ENCODE measurements at places on chromosomes 5 and 9.

DNA sequence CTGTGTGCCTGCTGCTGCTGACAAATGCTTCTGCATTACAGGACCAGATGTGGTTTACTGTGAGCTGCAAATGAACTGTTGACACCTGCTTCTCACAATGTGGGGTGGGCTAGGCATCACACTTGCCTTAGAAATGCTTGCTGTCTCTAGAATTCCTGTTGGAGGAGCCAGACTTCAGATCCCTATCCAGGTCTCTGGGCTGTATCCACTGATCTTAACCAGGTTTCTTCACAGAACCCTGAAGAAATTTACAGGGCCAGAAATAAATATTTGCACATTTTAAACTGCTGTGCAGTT lies 255.4 kb downstream of the FAM114A2 start:
- no peak for DNase-seq

DNA sequence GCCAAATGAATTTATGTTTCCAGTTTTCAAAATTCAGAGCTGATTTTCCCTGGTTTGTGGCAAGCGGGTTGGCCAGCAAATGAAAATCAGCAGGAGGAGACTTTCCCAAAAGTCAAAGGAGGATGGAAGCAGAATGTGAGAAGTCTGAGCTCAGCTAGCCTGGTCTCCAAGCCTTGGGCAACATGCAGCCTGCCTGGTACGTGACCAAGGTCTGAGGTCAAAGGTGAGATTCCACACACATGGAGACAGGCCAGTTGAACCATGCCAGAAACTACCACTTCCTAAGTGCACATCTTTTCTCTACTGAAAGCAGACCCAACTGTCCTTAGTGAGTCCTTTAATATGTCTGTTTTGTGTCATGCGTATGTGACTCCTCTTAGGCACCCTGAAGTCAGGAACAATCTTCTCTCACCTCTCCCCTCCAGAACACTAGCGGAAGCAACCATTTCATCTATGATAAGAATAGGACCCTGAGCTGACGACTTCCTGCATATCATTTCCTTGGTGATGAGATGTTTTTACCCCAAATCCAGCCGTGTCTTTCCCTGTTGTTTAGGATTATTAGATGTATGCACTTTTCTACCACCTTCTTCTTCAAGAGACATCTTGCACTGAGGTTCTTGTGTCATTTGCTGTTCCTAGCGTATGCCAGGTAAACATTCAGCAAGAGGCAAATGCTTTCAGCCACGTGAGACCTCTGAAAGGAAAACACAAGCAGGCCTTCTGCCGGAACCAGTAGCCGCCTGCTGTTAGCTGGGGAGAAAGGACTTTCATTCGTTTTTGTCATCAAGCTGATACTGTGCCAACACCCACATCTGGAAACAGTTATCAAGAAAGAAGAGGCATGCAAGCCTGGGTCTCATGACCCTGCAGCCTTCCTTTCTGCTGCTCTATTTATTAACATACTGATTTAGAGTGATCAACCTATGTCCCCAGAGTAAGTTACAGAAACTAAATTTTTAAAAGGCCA lies 9.7 kb upstream of the TGFBI start:
- DNase-seq = no peak

- no peak for DNase-seq
These were observed 13.7 kb downstream of the MRPL36 start for GRCh38 chr5:1785984-1786383.

DNA sequence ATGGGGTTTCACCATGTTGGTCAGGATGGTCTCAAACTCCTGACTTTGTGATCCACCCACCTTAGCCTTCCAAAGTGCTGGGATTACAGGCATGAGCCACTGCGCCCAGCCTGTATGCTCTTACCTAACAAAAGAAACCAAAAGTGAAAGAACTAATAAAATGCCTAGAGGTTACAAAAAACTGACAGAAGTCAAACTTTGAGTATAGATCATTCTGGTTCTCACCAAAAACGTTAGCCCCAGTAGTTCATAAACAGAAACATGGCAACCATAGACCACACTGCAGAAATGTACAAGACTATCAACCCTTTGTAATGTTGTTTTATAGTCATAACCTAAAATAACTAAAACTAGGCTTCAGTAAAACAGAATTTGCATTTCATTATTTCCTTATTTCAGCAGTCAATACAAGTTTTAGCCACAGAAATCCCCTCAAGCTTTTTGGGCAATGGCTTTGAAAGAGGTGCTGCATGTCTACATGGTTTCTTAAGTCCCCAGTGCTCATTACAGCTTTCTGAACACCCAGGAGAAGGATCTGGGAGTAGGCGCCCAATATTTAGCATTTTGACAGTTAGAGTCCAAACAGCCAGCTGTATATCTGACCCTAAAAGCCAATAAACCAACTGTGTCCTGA lies 72.5 kb downstream of the EPB41L4A start:
- DNase-seq = no peak

DNA sequence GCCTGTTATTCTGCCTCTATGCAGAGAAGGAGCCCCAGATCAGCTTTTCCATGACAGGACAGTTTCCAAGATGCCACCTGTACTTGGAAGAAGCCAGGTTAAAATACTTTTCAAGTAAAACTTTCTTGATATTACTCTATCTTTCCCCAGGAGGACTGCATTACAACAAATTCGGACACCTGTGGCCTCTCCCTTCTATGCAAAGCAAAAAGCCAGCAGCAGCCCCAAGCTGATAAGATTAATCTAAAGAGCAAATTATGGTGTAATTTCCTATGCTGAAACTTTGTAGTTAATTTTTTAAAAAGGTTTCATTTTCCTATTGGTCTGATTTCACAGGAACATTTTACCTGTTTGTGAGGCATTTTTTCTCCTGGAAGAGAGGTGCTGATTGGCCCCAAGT lies 301 bp upstream of the IL4 start:
- DNase-seq = no peak

- DNase-seq = no peak
These were observed 498.6 kb downstream of the CHSY3 start for GRCh38 chr5:130402906-130403305.

DNA sequence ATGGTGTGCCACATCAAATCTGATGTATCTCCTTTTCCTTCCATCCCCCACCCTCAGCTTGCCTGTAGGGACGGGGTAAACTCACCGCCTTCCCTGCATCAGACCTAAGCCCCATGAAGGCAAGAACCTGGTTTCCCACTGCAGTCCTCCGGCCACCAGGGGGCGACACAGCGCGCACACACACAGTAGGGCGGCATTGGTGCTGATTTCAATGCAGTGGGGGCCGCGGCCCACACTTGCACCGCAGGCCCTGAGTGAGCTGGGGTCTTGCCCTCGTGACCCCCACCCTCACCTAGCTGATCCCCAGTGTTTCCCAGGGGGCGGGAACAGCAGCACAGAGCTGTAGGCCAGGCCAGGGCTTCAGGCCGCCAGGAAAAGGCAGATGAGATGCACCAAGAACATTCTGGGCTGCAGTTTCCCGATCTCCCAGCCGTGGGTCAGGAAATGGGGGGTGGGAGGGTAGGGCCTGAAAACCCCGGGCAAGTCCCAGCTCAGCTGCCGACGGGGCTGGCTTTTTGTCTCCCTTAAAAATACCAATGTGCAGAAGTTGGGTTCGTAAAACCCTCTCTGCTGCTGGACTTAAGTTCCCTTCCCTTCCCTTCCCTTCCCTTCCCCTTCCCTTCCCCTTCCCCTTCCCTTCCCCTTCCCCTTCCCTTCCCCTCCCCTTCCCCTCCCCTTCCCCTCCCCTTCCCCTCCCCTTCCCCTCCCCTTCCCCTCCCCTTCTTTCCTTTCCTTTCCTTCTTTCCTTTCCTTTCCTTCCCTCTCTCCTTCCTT lies 19.5 kb downstream of the FAM163B start:
- peak; percentile 21 for DNase-seq
